ENCODE measurements at places on chromosomes 2 and 18.

GRCh38 chr2:206160125-206160806 is 571 bp downstream of the EEF1B2 start:
- DNase-seq = no peak

- no peak for DNase-seq
These were observed 61.4 kb upstream of the OTOS start for GRCh38 chr2:240201866-240202265.

GRCh38 chr2:37873229-37873628 is 51.9 kb upstream of the RMDN2 start:
- no peak for DNase-seq

GRCh38 chr2:188450732-188451483 is 159.2 kb downstream of the GULP1 start:
- DNase-seq = no peak

DNA sequence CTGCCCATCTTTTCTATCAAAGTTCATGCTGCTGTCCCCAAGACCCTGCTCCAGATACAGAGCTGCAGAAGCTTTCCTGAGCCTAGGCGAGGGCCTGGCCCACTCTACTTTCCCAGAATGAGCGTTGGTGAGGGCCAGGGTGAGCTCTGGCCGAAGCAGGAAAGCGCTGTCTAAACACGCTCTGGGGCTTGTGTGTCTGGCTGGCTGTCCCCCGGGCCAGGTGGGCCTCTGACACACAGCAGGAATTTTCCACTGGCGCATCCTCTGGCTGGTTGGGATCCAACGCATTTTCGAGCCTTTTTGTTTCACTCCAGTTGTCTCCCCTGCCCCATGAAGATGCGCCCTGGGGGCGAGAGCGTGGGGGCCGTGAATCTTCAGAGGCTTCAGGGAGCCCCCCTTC is 17.8 kb upstream of the KCNK3 start:
- no peak for DNase-seq

DNA sequence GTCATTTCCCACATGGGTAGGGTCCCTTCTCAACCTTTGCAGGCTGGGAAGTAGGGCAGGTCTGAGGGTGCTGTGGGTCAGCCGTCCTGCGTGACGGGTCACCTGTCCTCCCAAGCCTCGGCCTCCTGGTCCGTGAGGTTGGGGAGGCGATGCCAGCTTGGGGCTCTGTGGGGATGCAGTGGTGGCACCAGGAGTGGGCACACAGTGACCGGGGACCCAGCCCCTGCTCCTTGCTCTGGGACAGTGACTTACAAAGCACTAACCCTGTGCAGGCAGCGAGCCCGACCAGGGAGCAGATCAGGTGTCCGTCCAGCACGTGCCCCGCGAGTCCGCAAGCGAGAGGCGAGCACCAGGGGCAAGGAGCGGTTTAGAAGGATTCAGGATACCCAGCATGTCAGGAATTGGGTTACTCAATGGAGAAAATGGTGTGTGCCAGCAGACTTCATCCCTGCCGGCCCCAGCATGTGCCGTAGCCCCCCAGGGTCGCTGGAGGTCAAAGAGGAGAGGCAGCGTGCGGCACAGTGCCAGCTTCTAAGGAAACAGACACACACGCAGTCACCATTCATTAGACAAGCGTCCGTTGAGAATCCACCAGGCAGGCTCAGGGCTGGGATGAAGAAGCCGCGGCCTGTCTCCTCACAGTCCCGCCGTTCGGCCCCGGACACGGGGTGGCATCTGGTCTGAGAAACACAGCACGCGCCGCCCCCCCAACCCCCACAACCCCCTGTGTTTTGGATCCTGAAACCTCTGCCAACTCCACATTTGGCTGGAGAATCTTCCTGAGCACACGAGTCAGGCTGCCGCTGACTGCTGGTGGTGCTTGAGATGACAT is 11.7 kb downstream of the COLEC11 start:
- DNase-seq = no peak

GRCh38 chr2:237315829-237316225 is 98.1 kb downstream of the COL6A3 start:
- DNase-seq = no peak

- no peak for DNase-seq
These were observed 6.9 kb upstream of the CRIM1 start for GRCh38 chr2:36348721-36349120.

- DNase-seq = no peak
These were observed 25.8 kb downstream of the YPEL5 start for GRCh38 chr2:30172627-30173026.

DNA sequence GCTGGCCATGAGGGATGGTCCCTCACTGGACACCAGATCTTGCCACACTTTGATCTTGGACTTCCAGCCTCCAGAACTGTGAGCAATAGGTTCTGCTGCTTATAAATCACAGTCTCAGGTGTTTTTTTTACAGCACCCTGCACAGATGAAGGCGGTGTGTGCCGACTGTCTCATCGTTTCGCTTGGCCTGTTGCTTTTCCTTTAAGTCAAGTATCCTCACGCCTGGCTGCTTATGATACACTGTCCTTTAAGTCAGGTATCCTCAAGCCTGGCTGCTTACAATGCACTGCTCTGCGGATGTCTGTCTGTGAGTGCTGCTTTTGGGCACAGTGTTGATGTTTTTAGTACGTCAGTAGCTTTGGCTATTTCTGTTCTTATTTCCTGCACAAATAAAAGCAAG is 40.3 kb downstream of the SALL3 start:
- DNase-seq = no peak

- DNase-seq = no peak
These were observed 19.7 kb upstream of the NYAP2 start for GRCh38 chr2:225379856-225380255.

DNA sequence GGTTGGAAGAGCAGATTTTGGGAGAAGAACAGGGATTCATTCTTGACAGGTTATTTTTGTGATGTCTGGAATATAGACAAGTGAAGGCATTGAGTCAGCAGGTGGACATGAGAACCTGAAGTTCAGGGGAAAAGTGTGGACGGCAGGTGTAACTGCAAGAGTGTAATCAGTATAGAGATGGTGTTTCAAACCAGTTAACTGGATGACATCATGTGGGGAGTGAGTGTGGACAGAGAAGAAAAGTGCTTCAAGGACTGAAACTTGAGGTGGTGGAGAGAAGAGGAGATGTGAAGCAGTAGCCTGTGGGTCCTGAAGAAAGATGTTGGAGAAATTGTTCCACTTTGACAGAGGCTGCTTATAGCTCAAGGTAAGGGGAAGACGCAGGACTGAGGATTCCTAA is 7.1 kb downstream of the IL1RL1 start:
- DNase-seq = no peak

DNA sequence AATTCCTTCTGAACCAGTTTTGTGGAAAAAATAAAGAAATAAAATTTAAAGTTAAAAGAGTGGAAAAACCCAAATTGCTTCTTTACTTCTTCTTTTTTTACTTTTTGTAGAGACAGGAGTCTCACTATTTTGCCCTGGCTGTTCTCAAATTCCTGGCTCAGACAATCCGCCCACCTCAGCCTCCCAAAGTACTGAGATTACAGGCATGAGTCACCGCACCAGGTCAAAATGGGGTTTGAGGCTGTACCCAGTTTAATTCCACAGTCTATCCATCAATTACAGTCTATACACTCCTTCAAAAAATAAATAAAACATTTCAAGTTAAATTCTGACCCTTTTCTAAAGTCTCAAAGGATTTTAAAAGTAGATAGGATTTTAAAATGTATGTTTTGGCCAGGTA is 120.3 kb downstream of the FAM161A start:
- DNase-seq = no peak

- no peak for DNase-seq
These were observed 12.9 kb upstream of the TFPI start for GRCh38 chr2:187567126-187567525.

GRCh38 chr2:129733579-129733978 is 245.9 kb upstream of the RAB6C start:
- no peak for DNase-seq

GRCh38 chr2:41741951-41742595 is 305.7 kb upstream of the PKDCC start:
- DNase-seq = no peak
